NCI-H2171 treated with DMSO at 0.1 percent for 48 hours (cell line): ENCODE measurements at places on chromosomes 12 and 14.

GRCh38 chr14:74835645-74836250 is 40.2 kb downstream of the PROX2 start:
- DNase-seq: no peak

- DNase-seq: no peak
These were observed 2.2 kb upstream of the TSFM start for GRCh38 chr12:57780284-57780897.

- no peak for DNase-seq
These were observed 29.3 kb downstream of the YLPM1 start for GRCh38 chr14:74792249-74793039.

DNA sequence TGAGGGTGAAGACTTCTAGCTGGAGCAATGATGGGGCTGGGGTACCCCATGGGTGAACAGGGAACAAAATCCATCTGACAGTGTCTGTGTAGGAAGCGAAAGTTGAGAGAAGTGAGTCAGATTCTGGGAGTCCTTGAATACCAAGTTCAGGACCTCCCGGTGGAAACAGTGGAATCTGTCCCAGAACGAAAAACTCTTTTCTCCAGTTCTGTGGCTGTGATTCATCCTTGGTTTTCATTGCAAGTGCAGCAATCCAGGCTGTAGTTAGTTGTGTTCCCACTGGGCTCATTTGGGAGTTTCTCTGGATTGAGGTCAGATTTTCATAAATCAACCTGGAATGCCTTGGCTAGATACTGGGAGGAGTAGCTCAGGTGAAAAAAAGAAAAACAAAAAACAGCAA is 120.7 kb downstream of the C12orf75 start:
- DNase-seq: no peak

DNA sequence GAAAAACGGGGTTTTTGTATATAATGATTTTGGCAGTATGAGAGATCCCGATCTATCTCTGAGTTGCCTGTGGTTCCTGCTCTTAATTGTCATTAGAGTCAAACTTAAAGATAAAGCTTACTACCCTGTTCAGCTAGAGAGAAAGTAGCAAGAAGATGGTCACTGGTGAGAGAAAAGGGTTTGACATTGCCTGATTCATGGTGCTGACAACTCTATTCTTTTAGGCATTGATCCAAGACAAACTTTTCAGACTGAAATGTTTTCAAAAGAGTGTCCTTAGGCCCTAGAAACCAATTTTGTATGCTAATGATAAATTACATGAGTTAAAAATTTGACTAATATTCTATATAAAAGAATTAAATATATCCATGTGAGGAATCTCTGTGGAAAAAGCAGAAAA is 35.1 kb downstream of the PELI2 start:
- DNase-seq: no peak

- DNase-seq: no peak
These were observed 185.6 kb downstream of the TMEM117 start for GRCh38 chr12:44021471-44021971.

GRCh38 chr12:124917135-124917840 is 2.8 kb upstream of the UBC start:
- no peak for DNase-seq

DNA sequence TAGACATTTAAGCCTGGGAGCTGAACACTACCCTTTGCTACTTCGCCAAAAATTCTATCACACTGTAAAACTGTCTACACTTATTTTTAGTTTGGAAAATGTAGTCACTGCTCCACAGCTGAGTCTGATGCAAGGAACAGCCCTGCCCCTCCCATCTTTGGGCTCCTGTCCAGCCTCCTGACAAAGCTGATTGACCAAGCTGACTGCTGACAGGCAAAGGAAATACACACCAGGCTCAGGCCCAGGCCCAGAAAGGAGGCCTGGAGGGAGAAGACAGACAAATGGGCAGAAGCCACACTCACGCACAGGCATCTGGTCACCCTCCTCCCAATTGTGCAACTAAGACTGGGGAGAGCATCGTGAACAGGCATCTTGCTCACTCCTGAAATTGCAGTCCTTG is 55.3 kb downstream of the ISCA2 start:
- no peak for DNase-seq

GRCh38 chr14:94174604-94175010 is 485 bp downstream of the PPP4R4 start:
- no peak for DNase-seq

DNA sequence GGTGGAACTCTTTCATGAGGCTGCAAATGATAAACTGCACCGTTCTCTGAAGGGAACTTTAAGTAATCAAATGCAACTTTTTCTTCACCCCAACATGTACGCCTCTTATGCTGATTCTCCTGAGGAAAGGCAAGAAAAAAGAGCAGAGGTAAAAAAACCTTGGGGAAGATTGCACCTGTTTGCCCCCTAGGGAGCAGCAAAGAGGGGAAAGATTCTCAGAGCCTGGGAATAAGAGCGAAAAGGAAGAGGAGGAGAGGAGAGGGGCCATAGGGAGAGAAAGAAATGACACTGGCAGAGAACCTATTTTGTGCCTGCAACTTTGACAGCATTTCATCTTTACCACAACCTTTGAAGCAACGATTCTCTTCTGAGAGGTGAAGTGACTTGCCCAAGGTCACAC is 254.6 kb downstream of the KSR2 start:
- DNase-seq: no peak

DNA sequence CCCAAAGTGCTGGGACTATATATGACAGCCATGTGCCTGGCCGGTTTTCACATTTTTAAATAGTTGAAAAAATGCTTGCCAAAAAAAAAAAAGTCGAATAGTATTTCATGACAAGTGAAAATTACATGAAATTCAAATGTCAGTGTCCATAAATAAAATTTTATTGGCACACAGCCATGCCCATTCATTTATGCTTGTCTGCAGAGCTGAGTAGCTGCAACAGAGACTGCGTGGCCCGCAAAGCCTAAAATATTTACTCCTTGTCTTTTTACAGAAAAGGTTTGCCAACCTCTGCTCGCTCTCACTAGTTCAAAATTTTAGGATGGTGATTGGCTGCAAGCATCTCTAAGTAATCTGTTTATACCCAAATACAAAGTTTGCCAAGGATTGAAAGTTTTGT is 49.2 kb downstream of the TESC start:
- no peak for DNase-seq

GRCh38 chr12:125314051-125314755 is 249.0 kb downstream of the AACS start:
- no peak for DNase-seq

- DNase-seq: no peak
These were observed 94.1 kb downstream of the GPHN start for GRCh38 chr14:66601932-66602578.

DNA sequence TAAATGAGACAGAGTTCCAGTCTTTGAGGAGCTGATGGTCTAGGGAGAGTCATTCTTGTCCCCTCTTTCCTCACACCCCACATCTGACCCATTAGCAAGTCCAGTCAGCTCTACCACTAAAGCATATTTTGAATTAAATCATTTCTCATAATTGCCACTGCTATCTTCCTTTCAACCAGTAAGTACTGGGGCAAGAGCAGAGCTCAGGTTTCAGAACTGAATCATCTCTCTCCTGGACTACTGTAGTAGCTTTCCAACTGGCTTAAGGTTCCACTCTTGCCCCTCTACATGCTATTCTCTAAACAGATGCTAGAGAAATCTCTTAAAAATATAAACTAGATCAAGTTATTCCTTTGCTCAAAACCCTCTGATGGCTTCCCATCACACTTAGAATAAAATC is 218.3 kb downstream of the TTC6 start:
- no peak for DNase-seq

DNA sequence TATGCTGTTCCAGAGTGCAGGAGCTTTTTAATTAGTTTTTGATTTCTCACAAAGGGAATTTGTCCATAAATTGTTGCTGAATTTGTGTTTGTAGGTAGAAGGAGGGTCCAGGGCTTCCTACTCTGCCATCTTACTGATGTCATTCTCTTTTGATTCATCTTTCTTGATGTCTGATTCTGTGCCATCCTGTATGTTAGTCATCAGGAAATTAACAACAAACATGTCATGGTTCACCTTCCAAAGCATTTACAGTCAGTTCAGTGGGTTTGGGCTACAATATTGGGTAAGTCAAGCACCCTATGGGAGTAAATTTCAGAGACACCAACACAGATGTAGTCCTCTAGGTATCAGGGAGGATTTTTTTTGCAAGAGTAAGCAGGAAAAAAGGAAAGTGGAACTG is 135.2 kb upstream of the SLC38A2 start:
- no peak for DNase-seq

- no peak for DNase-seq
These were observed 36.5 kb downstream of the ACADS start for GRCh38 chr12:120762086-120762485.

DNA sequence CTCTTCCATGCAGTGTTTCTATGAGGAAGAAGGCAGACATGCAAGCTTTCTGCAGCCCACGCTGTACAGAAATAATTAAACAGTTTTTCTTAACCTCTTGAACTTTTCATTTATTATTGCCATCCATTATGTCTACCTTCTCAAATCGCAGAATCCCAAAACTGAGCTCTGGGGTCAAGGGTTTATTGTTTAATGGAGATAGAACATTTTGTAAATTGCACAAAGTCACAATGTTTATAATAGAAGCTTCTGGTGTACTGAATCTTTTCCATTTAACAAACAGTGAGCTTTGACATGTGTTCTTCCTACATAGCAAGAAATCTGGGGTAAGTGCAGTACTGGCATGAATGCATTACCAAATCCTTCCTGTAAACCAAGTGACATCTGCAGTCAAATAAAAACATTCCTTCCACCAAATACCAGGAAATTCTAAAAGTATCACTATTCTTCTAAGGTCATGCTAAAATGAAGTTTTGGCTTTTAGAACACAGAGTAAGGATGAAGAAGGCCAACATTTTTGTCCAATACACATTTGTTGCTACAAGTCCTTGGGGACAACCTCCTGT is 385.3 kb upstream of the DDHD1 start:
- DNase-seq: no peak

GRCh38 chr14:64632056-64632455 is 72.2 kb upstream of the PLEKHG3 start:
- DNase-seq: no peak

DNA sequence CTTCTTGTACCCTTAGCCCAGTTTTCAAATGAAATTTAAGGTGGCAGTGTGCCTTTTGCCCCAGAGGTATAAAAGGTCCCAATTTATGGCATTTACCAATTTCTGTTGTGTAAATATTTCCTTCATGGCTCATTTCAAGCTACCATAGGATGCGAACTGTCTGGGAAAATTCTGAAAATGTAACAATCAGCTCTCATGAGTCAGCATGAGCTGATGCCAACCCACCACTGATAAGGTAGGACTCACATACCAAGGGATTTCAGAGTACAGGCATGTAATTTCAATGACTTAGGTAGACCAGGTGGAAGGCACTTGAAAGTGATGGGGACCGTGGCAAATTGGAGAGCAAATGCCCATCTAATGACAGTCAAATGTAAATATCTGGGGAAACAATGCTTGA is 169.5 kb downstream of the TTC8 start:
- peak; percentile 23 for DNase-seq

- DNase-seq: no peak
These were observed 11.3 kb downstream of the ITGB7 start for GRCh38 chr12:53195516-53196420.

GRCh38 chr14:102188187-102188586 is 48.5 kb downstream of the WDR20 start:
- no peak for DNase-seq

GRCh38 chr14:102249041-102249440 is 55.9 kb downstream of the MOK start:
- DNase-seq: no peak

- no peak for DNase-seq
These were observed 113.9 kb downstream of the GCH1 start for GRCh38 chr14:54788701-54789100.

GRCh38 chr14:91898372-91898771 is 31.0 kb upstream of the TC2N start:
- DNase-seq: no peak

- DNase-seq: no peak
These were observed 472.9 kb downstream of the NELL2 start for GRCh38 chr12:44403185-44403584.

- no peak for DNase-seq
These were observed 658 bp upstream of the CEP128 start for GRCh38 chr14:80942191-80942600.

- no peak for DNase-seq
These were observed 48.8 kb upstream of the MTERF2 start for GRCh38 chr12:107035733-107036132.

GRCh38 chr14:52949711-52950409 is 990 bp downstream of the FERMT2 start:
- DNase-seq: no peak
